Esophagus muscularis mucosa (tissue), 4 donors: ENCODE measurements at places on chromosomes 5 and 9. TPM values are rescaled to one million over a fixed set of nuclear protein-coding genes. Genes with fewer than 3 reads are reported as not detected.

PCDHGB4 gene
- 4.1 TPM for total RNA-seq

MARCHF11 gene
- not detected for total RNA-seq

MAT2B gene
- 60.8 TPM for total RNA-seq

PCDHGC3 gene
- 56.5 TPM for total RNA-seq

WHRN gene
- total RNA-seq = 9.1 TPM

FBXL7 gene
- 27.4 TPM for total RNA-seq

MORN5 gene
- total RNA-seq = 5.8 TPM

SPINK5 gene
- total RNA-seq = not detected

ECM2 gene
- 10.4 TPM for total RNA-seq

NEURL1B gene
- total RNA-seq = 87.1 TPM

IFNK gene
- not detected for total RNA-seq

MVB12B gene
- 14.5 TPM for total RNA-seq

PCDHB11 gene
- total RNA-seq = 2.7 TPM

GABRG2 gene
- not detected for total RNA-seq

RIMOC1 gene
- 20.5 TPM for total RNA-seq

FGFR4 gene
- total RNA-seq = 4.5 TPM

FBP1 gene
- 2.5 TPM for total RNA-seq

EXOSC2 gene
- total RNA-seq = 20.4 TPM

CMBL gene
- 7.8 TPM for total RNA-seq

BARHL1 gene
- not detected for total RNA-seq

DAP gene
- 31.8 TPM for total RNA-seq

SEMA6A gene
- total RNA-seq = 16.9 TPM

ASPN gene
- 9.1 TPM for total RNA-seq

COL5A1 gene
- total RNA-seq = 75.2 TPM

GPR150 gene
- 0.92 TPM for total RNA-seq

PHF24 gene
- total RNA-seq = under 0.01 TPM

PRUNE2 gene
- 728 TPM for total RNA-seq

SPATA31E1 gene
- not detected for total RNA-seq

GRIA1 gene
- total RNA-seq = 0.63 TPM

PROB1 gene
- total RNA-seq = 10.4 TPM
